Activated CD4-positive, alpha-beta T cell treated with anti-CD3 and anti-CD28 coated beads for 36 hours (primary cell): ENCODE measurements at places on chromosomes 7 and 10.

GRCh38 chr10:45417746-45418145, 43.7 kb downstream of the ALOX5 start:
- no peak for DNase-seq

GRCh38 chr10:91210014-91210413, 10.4 kb upstream of the PCGF5 start:
- DNase-seq, result no peak

- DNase-seq, result no peak
These were observed 80.7 kb downstream of the TCERG1L start for GRCh38 chr10:131230641-131231322.

DNA sequence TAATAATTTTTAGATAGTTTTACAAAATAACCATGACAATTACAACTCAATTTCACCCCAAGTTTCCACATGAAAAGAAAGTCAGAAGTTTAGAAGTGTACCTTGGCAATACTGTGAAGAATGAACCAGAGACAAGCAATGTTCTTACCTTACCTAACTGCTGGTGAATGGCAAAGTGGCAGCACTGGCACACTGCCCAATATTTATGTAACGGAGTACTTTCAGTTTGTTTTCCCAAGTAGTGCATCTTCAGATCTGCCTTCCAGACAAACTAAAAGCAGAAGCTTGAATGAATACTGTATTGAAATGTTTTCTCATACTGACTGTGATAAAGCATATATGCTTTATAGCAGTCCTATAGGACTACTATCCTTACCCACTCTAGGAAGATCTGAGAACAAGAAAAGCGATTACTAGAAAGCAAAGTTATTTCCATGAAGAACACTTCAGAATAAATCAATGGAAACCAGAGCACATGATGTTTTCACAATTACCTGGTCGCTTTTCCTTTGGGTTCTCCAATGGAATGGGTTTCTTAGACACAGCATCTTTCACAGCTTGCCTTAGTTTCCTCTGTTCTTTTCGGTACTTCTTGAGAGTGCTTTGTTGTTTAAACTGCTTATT, 1.5 kb downstream of the NOC3L start:
- DNase-seq, result peak; percentile 21

GRCh38 chr10:132479603-132480221, 57.9 kb upstream of the INPP5A start:
- peak; percentile 3 for DNase-seq

DNA sequence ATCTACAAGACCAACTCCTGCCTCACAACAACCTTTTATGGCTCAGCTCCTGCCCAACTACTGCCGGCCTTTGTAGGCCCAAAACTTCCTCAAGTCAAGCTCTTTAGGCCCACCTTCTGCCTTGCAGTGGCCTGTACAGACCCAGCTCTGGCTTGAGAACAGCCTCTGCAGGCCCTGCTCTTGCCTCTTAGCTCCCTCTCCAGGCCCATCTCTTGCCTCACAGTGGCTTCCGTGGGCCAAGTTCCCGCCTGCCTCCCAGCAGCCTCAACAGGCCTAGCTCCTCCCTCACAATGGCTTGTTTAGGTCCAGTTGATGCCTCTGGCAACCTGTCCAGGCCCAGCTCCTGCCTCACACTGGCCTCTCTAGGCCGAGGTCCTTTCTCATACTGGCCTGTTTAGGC, 32.4 kb upstream of the VKORC1L1 start:
- no peak for DNase-seq

DNA sequence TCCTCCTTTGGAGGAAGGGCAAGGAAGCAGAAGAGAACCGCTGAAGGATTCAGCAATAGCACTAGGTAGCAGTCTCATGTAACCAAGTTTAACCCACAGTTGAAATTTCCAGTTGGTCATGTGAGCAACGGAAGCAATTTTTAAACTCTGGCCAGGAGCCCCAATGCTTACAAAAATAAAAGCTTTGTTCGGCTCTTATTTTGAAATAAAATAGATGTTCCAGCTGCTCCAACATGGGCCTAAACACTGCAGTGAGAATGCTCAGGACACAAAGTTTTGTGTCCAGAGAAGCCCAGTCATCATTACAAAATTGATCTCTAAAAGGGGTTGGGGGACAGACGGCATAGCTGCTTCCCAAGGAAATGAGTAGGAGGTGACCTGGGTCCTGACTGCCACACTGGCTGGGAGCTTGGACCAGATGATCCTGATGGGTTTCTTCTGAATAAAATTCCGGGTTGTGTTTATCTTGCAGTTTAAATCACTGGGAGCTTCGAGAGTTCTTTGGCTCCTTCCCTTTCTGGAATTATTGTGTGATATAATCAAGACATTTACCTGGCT, 452 bp upstream of the TMEM140 start:
- no peak for DNase-seq

GRCh38 chr7:121570365-121570764, 174.3 kb upstream of the FAM3C start:
- DNase-seq, result no peak

DNA sequence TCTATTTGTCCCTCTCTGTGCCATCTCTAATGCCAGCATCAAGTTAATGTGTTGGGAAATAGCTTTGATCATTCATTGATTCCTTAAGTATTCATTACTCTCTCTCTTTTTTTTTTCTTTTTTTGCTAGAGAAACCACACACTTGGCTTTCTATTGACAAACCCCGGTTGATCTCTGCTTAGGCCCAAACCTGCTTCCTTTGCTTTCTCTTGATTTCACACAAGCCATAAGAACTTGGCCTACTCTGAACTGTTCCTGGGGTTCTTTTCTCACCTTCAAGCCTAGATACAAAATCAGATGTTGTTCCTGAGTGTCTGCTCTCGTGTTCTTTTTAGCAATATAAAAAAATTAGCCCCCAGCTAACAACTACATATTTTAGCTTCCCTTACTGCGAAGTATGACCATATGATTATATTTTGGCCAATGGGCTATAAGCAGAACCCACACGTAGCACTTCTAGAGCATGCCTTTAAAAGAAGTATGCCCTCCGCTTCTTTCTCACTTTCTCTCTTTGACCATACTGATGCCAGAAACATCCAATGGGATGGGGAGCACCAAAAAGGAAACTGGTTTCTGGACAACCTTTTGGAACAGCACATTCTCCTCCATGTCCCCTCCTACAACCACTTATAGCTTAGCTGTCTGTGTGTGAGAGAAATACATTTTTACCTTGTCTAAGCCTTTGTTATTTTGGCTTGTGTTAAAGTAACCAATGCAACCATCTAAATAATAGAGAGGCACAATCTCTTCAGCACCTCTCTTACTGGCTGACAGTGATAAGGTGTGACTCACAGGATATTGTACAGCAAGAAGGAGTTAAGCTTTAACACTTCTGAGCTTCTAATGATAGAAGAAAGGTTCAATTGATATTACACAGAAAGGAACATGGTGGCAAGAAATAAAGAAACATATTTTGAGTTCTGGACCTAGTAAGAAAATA, 96.6 kb upstream of the LRRN3 start:
- no peak for DNase-seq

- no peak for DNase-seq
These were observed 5.0 kb downstream of the PRKAG2 start for GRCh38 chr7:151871904-151872303.

- no peak for DNase-seq
These were observed 26.9 kb downstream of the ABLIM1 start for GRCh38 chr10:114631090-114631665.

DNA sequence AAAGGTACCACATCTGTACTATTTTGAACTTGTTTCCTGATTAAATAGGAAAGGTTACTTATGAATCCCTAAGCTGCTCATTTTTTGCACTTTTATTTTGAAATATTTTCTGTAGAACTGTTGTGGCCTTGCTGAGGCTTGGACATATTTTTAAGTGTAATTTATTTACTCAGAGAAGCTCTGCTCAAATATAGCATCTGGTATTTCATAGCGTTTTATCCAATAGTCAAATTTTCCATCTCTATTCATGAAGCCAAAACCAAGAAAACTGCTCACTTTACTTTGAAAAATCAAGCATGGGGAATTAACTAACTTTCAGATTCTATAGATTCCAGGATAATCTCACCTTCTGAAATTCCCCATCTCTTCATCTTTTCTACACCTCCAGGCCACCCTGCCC, 6.6 kb upstream of the FAM3C start:
- no peak for DNase-seq
